T-helper 22 cell (primary cell): ENCODE measurements at places on chromosomes 2 and 18.

- no peak for DNase-seq
These were observed 118.7 kb downstream of the KLHL29 start for GRCh38 chr2:23503682-23504081.

- no peak for DNase-seq
These were observed 137.0 kb upstream of the CTNNA2 start for GRCh38 chr2:79375817-79376216.

- DNase-seq: no peak
These were observed 3.8 kb downstream of the ARHGEF4 start for GRCh38 chr2:130840506-130840905.

- no peak for DNase-seq
These were observed 36.1 kb downstream of the SDC1 start for GRCh38 chr2:20188851-20189250.

DNA sequence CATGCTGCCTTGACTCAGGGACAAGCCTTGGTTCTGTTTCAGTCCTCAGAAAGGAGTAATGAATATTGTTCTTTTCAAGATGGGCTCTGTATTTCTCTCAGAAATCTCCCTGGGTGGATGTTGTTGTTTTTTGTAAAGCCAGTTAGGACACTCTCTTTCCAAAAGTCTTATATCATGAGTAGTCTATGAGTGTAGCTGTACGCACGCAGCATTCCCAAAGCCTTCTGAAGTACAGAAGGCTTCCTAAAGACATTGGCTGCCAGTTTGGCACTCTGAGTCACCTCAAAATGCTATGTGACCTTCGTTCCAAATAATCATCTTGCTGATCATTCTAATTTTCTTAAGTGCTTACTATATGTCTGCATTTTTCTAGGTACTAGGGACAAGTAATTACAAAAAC is 16.7 kb upstream of the GTF2A1L start:
- no peak for DNase-seq

DNA sequence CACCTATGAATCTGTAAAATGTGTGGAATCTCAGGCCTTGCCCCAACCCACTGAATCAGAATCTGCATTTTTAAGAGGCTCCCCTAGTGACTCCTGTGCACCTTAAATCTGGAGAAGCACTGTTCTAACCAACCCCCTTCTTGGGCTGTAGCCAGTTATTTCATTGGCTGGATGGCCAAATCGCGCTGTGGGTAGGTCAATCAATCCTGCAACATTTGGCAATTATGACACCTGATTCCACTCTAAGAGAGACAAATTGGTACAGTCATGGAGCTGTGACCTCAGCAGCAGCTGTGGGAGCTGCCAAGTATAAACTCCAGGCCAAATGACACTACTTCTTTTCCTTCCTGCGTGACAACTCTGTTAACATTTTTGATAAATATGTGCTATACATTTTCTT is 208.7 kb downstream of the CLIP4 start:
- no peak for DNase-seq

DNA sequence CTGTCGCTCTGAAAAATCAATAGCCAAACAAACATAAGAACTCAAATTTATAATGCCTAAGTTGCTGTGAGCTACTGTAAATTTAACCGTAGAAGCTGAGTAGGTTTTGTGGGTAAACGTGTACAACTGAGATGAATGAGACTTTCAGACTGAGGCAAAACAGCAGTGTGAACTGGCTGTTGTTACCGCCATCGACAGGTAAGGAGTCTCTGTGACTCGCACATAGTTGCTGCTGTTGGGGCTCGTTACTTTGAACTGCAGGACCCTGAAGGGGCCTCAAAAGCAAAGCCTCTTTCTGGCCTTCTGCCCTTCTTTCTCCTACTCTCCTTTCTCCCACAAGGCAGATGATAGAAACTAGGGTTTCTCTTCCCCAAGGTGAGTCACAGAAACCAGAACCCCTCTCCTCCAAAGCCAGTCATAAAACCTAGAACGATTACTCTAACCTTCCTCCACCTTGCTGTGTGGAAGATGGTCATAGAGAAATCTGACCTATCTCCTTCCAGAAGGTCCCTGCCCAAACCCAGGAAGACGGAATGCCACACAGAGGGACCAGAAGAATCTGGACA is 101.2 kb downstream of the DLGAP1 start:
- DNase-seq: no peak

DNA sequence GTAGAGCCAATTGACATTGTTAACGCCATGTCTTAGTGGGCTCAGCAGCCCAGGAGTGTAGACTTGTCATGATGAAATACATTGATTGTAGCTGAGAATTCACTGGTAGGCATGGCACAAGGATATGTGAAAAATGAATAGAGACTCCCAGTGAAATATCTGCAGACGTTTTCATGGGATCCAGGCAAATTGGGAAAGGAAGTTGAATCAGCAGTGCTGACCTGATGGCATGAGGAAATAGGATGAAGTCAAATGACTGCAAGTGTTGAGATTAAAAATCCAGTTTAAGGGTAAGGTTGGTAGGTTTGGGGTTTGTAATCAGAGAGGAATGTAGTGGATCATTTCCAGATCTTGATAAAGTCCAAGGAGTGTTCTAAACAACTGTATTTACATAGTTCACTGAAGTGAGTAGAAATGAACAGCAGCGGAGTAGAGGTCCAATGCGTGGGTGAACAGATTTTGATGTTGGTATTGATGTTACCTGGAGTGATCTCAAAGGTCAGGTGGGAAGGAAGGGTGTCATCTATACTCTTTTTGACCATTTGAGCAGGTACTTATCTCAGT is 24.6 kb downstream of the INSIG2 start:
- DNase-seq: no peak

DNA sequence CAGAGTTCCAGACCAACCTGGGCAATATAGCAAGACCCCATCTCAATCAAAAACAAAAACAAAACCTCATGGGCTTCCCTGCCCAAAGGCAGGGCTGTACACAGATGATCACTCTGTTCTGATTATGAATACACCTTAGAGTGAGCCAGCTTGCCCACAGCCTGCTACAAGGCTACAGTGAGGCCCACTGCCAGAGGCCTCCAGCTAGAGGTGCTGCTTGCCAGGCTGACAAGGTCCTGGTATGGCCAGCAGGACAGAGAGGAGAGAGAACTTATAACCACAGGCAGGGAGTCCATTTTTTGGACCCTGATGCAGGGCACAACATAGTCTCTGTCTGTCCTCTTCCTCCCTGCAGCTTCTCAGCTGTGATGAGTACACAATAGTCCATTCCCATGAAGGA is 41.5 kb downstream of the KANSL3 start:
- DNase-seq: no peak

DNA sequence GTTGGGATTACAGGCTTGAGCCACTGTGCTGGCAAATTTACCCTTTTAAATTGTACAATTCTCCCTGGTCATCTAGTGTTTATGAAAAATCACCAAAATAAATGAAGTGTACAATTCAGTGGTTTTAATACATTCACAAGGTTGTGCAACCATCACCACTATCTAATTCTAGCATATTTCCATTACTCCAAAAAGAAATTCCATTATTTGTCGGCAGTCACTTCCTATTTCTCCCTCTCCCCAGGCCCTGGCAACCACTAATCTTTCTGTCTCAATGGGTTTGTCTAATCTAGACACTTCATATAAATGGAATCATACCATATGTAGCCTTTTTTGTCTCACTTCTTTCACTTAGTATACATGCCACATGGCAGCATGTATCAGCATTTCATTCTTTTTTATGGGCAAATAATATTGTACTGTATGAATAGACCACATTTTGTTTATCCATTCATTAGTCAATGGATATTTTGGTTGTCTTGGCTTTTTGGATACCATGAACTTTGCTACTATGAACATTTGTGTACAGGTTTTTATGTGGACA is 12.6 kb upstream of the POLE4 start:
- no peak for DNase-seq

DNA sequence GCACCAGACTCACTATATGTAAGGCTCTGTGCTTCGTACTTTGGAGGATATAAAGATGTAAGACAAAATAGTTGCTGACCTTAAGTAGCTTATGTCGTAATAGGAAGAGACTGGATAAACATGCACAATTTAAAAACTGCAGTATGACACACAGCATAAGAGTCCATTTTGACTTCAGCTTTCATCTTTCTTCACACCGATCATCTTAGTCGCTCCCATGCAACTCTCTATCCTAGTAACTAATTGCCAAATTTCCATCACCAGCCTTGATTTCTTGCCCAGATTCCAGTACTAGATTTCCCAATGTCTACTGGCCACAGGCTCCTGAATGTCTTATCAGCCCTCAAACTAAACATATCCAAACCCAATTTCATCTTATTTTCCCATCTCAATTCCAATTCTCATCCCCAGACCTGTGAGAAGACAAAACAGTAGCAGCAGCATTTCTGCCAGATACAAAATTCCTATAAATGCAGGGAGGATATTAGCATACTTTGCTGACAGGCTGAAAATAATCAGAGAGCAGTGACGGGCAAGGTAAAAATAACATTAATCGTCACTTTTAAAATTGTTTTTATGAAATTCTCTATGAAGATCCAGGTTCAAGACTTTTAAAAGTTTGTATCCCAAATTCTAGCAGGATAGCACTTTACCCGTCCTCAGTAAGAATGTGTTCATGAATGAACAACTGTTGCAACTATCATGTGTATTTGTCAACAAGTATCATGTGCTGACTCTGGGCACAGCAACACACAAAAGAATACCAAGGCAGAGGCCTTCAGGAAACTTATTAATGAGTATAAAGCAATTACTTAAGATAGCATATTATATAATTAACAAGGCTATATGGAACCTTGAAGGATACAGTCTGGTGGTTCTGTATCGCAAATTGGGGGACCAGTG is 42.2 kb downstream of the KIDINS220 start:
- no peak for DNase-seq

- DNase-seq: no peak
These were observed 103.6 kb downstream of the LYPD1 start for GRCh38 chr2:132566379-132566778.

- DNase-seq: no peak
These were observed 562.2 kb upstream of the VWC2L start for GRCh38 chr2:213848631-213849030.

- no peak for DNase-seq
These were observed 27.7 kb downstream of the NETO1 start for GRCh38 chr18:72840109-72840508.

GRCh38 chr2:186641807-186642321 is 52.0 kb upstream of the FAM171B start:
- no peak for DNase-seq

DNA sequence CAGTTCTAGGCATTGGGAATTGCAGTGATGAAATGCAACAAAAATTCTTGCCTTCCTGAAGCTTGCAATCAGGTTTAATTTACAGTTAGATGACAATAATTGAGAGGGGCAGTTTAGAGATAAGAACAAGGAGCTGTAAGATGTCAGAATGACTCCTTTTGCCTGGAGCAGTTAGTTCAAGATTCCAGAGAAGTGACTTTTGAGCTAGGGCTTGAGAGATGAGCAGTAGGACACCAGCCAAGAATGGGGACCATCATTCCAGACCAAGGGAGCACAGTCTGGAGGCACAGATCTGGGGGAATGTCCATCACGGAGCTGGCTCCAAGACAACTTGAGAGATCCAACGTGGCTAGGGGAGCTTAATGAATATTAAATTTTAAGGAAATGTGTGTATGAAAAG is 26.8 kb downstream of the CACNB4 start:
- DNase-seq: no peak

DNA sequence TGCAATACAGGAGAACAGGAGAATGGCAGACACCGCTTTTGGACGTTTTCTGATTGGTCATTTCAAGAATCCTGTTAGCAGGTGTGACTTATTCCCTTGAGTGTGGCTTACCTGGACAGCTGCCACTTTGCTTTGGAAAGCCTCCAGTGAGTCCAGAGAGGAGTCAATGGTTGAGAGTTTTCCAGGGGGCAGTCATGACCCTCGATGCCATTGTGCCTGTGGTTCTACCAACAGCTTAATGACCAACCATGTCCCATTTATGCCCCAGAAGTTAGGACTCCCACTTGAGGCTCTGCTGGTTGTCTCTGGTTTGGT is 12.4 kb downstream of the IGFBP2 start:
- no peak for DNase-seq

GRCh38 chr2:182240862-182241371 is 185.9 kb downstream of the PDE1A start:
- DNase-seq: no peak

- no peak for DNase-seq
These were observed 203.0 kb downstream of the SETBP1 start for GRCh38 chr18:44883671-44884070.

GRCh38 chr2:191366199-191366598 is 121.0 kb downstream of the MYO1B start:
- no peak for DNase-seq

- no peak for DNase-seq
These were observed 306.1 kb downstream of the ZEB2 start for GRCh38 chr2:144213797-144214196.

DNA sequence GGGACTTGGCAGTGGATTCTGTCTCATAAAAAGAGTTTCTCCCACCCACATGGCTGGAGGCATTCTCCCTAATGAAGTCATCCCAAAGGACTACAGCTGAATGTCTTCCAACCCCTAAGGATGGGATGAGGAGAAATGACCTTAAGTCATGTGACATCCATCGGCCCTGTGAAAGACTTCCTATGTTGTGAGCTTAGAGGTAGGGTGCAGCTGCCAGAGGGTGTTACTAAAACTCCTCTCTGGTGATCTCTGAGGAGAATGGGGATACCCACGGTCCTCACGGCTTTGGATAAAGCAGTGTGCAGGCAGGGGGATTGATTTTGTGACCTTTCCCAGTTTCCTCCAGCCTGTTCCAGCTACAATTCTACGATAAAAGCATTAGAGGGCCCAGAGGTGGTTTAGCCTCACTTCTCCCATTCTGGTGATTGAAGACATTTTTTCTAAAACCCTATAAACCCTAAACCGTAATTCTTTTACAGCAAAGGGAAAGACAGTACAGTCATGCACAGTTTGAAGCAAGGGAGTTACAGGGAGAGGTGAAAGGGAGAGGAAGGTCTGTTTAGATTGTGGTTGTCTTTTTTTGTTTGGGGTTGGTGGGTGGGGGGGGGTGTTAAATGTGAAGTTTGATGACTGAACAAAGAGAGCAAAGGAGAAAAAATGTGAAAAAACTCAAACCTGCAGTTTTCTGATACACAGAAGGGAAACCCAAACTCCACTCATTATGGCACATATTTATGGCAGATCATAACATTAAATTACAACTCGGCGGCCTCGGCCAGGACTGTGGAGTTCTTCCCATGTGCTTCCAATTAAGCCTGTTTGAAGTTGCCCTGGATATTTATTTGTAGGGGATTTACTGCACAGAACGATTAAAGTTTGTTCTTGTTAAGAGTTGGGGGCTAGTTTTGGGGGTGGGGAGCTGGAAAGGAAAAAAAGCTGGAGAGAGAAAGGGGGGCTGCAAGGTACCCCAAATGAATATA is 26.6 kb upstream of the SLC14A2 start:
- no peak for DNase-seq

GRCh38 chr2:239266779-239267287 is 134.0 kb downstream of the HDAC4 start:
- no peak for DNase-seq

- DNase-seq: no peak
These were observed 251.1 kb downstream of the SP3 start for GRCh38 chr2:173713904-173714555.

- no peak for DNase-seq
These were observed 52.5 kb downstream of the SETBP1 start for GRCh38 chr18:44733069-44733753.

GRCh38 chr2:24616616-24617015 is 125.6 kb downstream of the NCOA1 start:
- no peak for DNase-seq

GRCh38 chr2:42918041-42918440 is 125.7 kb upstream of the HAAO start:
- DNase-seq: no peak
